ENCODE measurements at places on chromosomes 3 and 15.

- no peak for DNase-seq
Measured at GRCh38 chr15:32130823-32131222, 100.5 kb downstream of the CHRNA7 start.

DNA sequence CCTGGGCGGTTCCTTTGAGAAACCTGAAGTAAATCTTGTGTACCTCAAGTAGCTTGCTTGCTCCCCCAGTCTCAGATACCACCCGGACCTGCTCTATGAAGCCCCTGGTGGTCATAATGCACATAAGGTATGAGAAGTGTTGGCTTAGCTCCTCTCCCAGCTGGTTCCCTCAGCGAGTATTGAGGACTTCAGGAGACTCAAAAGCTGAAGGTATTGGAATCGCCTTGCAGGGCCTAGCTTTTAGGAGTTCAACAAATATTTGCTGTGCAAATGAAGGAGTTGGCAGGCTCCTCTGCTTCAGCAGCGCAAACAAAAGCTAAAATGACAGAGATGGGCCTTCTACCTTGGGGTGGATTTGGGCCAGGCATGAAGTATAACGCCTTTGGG is 1.7 kb downstream of the CMTM8 start:
- DNase-seq: peak; percentile 12

DNA sequence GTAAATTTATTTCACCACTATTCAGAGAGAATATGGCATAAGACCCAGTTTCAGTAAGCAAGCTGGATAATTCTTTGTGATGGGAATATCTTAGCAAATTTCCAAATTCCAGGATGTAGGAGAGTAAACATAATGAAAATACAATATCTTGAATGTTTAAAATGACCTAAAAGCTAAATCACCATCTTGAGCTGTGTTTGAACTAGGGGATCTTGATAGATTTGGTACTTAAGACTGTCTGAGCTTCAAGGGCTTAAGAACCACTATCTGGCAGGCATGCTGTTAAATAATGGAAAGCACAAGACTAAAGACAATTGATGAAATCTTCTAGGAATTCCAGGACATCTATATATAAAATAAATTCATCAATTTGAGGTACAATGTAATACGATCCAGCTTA is 217.7 kb downstream of the ATP8B4 start:
- DNase-seq: no peak

DNA sequence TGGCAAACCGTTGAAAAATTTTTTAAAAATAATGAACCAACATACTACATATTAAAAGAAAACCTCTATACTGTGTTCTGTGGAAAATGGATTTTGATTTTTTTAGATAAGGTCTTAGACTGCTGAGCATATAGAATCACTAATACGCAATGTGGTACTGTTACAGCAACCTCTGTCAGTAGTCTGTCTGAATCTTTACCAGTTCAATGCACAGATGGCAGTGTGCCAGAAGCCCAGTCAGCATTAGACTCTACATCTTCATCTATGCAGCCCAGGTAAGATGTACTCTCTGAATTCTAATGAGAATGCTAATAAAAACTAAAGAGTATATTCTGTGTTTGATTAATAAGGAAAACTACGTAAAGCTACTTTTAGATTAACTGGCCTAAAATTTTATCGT is 31.3 kb upstream of the FAH start:
- no peak for DNase-seq

DNA sequence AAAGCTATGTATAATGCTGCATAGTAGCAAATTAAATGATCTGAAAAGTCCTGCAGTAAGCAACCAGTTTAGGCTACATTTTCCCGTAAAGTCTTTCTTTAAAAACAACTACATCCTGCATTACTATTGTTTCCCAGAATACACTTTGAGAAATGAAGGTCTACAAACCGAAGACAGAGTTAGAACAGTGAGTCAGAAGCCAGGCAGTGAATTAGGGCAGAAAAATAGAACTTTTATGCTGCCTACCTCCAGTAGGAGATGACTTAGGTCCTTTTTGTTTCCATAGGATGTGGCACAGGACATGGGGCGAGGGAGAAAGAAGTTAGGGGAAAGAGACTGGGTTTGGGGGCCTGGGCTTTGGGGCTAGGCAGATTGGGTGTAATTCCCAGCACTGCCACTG is 127.3 kb downstream of the PPM1L start:
- DNase-seq: no peak

DNA sequence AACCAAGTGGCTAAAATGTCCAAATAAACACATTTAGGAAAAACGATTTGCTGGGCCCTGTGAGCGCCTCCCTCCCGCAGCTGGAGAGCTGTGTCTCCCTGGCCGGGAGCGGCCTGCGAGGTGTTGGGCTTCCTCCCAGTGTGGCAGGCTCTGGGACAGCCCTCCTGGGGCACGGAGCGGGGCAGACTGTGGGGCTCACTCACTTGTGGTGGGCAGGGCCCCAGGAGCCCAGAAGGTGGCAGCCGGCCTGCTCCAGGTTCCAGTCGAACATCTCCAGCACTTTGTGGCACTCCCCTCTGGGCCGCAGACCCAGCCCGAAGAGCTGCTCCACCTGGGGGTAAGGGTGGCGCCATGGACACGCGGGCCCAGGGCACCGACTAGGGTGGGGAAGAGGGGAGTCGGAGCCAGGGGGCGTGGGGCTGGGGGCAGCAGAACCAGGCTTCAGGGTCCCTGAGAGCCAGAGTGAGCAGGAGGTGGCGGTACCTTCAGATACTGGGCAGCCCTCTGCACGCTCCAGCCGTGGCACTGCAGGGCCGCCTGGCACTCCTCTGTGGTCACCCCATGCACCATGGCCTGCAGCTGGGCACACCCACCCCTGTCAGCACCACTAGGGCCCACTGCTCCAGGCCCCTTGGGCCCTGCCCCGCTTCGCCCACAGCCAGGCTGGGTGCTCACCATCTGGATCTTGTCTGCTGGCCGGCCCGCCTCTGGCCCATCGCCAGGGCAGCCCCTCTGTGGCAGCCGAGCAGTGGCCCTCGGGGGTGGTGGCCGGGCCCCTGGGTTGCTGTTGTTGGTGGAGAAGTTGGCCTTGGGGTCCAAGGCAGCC is 41.5 kb downstream of the TNK2 start:
- no peak for DNase-seq

DNA sequence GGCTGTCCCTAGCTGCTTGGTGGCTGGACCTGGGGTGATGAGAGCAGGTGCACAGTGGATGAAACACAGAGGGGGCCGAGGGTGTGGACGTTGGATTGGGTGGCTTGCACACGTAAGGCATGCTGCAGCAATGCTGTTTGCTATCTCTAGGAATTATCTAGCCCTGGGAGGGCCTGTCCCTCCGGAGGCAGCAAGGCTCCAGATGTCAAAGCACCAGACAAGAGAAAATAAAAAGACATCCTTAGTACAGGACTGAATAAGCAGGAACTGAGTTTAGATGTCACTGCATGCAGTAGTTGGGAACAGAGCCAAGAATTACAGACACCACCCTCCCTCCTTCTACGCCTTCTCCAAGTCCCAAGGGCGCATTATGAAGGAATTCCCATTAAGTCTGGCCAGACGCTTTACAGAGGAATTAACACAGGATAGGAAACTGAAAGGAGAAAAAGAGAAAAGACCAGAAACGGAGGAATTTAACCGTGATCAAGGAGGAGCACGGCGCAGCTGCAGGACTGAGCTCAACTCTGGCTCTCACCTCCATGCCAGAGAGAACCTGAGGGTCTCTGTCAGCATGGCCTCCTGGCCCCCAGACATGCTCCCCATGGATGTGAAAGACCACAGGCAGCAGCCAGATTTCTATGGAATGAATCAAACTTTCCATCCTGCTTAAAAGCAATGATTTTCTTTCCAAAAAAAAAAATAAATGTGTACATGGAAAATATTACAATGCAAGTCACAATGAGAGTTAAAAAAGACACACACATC is 13.8 kb downstream of the ATP10A start:
- DNase-seq: no peak
